ENCODE measurements at places on chromosomes 4 and X.

DNA sequence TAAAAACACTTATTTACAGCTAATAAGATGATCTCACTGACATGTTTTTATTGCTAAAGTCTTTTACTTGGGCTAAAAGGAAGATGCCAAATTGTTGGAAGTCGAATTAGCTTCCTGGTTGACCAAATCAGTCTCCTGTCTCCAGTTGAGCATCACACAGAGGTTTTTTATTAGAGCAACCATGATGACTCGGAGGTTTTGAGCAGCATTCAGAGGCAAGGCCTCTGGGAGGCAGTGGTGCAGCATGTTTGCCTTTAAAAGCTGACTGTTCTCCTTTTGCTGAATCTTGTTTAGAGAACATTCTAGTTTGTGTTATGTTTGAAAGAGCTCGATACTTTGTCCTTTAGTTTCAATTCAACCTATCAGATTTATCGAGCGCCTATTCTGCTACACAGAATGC is 2.1 kb downstream of the UCHL1 start:
- DNase-seq: peak; percentile 82

- DNase-seq: no peak
These were observed 21.0 kb upstream of the DOCK11 start for GRCh38 chrX:118474586-118474985.

- no peak for DNase-seq
These were observed 61.8 kb downstream of the C4orf50 start for GRCh38 chr4:5956285-5957021.

DNA sequence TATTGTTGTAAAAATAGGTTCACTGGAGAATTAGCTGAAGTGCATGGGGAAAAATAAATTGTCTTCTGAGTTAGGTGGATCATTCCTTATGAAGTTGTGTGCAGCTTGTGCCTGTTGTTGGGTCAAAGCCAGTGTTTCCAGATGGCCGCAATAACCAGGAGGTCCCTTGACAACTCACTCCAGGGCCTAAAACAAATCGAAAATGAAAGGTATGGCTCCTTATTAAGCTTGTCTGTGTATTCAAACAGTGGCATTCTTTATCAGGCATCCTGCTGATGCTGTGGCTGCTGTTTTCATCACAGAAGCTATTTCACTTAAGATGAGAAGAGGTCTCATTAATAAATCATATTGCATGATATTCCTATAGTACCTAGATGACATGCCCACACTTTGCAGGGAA is 80.2 kb downstream of the GRIA2 start:
- DNase-seq: no peak

GRCh38 chrX:140190441-140191108 is 225.3 kb upstream of the CXorf66 start:
- DNase-seq: no peak

DNA sequence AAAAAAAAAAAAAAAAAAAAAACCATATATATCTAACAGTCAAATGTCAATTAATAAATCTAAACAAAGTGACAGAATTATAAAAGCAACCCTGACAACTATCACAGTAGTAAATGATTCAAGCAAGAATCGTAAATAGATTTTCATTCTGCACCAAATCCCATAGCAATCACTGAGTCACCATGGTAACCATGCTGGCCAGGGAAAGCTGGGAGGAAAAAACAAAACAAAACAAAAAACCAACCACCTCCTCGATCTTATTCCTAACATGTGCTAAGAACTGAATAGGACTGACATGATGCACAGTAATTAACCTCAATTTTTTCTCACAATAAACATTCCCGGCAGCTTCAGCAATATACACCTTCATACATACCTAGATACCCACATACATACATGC is 30.6 kb upstream of the RAB40A start:
- DNase-seq: peak; percentile 47

- DNase-seq: no peak
These were observed 3.8 kb upstream of the PITX2 start for GRCh38 chr4:110626532-110627153.

DNA sequence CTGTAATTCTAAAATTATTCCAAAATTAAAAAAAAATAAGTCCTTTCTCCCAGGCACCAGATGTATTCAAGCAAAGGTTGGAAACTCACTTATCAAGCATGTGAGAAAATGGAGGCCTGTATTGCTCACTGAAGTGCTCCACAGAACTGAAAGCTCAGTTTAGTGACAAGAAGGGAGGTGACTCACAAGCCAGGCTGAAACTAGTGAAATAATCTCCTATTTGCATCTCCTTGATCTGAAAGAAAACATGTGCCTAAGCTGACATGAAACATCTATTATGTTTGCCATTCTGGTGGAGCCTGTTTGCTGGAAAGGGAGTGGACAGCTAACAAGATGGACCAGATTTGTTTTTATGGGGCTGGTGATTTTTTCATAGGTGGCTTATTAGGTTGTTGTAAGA is 54.0 kb upstream of the AMELX start:
- DNase-seq: peak; percentile 79

DNA sequence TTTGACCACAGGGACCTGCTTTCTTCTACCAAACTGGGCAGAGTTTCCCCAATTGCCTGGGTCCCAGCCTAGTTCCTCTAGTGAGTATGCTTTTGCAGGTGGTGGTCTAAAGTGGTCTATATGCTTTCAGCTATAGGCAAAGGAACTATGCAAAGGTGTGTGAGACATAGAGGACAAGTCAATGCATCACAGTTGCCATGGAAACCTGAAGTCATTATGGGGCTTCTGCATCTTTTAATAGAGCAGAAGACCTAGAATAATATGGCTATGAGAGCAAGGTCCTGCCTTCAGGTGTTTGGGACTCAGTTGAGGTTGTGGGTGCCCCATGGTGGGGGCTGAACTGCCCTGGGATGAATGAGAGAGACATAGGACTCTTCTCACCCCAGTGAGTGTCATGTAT is 92.1 kb upstream of the RAB40AL start:
- no peak for DNase-seq

GRCh38 chr4:85457752-85458467 is 17.0 kb upstream of the ARHGAP24 start:
- DNase-seq: no peak

- DNase-seq: peak; percentile 5
These were observed 35.3 kb downstream of the STK32B start for GRCh38 chr4:5086535-5086934.

GRCh38 chr4:183260491-183261151 is 59.5 kb downstream of the CLDN22 start:
- no peak for DNase-seq

DNA sequence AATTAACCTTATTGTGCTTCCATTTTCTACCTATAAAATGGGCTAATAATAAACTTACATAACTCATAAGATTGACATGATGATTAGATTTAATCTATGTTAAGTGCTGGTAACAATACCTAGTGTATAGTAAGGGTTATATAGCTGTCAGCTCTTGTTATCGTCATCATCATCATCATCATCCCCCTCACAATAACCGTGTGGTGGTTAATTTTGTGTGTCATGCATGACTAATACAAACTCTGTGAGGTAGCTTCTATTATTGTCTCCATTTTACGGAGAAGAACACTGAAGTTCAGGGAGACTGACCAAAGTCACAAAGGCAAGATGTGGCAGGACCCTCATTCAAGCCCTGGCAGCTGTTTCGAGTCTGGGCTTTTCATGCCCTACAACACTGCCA is 211.3 kb downstream of the PALLD start:
- DNase-seq: peak; percentile 39

DNA sequence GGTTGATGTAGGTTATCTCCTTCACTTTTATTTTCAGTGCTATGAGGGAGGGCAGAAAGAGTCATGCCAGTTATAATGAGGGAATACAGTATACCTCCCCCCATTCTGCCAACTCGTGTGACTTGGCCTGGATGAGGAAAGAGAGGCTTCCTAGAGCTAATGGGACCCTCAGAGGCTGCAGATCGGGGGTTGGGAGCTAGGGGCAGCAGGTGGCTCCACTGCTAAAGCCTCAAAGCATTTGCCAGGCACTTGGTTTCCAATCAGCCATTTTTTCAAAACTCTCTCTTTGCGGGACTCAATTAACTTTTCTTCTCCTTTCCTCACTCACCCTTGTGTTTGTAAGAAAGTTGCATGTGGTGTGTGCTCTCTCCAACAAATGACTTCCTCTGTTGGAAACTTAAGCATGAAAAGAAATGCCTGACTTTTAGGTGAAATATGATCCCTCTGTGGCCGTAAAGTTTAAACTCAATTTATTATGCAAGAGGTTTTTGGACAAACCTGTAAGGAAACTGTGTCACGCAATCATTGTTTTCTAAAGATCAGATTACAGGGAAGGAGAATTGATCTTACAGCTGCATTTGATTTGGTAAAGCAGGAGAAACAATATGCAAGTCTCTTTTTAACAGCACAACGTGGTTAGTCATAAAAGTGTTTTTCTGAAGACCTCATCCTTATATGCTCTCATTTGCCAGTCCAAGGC is 7.0 kb downstream of the SFRP2 start:
- peak; percentile 61 for DNase-seq

DNA sequence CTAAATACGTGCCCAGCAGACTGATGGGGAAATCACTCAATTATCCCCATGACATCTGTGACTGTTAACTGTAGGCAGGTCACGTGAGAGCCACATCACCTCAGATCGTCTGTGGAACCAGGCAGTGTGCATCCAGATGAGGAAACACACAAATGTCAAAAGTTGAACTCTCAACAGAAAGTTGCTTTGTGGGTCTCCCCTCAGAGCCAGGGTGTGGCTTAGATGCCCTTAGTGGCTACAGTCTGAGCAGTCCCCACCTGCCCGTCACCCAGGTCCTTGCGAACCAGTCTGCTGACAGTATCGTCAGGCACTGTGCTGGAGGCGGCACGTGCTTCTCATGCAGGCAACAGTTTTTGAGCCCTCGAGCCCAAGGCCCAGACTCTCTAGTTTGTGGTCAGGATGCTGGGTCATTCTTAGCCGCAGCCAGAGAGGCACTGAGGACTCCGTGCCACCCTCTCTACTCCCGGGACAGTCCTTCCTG is 10.8 kb downstream of the TMEM187 start:
- no peak for DNase-seq

GRCh38 chrX:128156204-128156603 is 104.0 kb upstream of the ACTRT1 start:
- DNase-seq: no peak

- no peak for DNase-seq
These were observed 87.3 kb downstream of the STPG2 start for GRCh38 chr4:98055800-98056501.

DNA sequence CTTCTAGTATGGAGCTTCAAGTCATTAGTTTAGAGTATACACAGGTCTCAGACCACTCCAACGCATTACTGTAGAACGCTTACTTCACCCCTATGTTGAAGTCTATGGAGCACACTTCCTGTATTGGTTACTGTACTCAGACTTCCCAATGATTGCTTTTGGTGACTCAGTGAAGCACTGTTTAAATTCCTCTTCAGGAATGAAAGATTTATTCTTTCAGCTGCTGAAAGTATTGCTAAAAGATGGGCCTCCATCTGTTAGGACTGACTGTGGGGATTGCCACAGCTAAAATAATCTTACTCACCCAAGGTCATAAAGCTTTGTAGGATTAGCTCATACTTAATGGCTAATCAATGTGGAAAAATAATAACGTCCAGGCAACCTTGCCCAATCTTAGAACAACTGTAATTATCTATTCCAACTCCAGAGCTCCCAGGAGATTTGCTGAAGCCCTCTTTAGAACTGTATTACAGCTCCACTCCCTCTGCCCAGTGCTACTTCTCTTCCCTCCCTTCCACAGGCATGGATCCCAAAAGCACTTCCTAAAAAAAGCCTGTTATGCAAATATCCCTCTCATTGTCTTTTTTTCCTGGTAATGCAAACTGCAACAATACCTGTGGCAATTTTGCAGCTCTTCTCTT is 281.9 kb upstream of the HS3ST1 start:
- DNase-seq: no peak

- DNase-seq: no peak
These were observed 7.5 kb upstream of the RNF4 start for GRCh38 chr4:2461246-2461960.

GRCh38 chr4:26751838-26752237 is 108.8 kb upstream of the STIM2 start:
- DNase-seq: no peak

All from GM23248 (cell line).